Right cardiac atrium (tissue), 5 donors: ENCODE measurements at places on chromosomes 7 and 10.

GRCh38 chr10:130936851-130937250 lies 374.7 kb downstream of the TCERG1L start:
- no peak for DNase-seq

GRCh38 chr7:142001163-142001874 lies 5.6 kb downstream of the MGAM start:
- DNase-seq, result no peak

DNA sequence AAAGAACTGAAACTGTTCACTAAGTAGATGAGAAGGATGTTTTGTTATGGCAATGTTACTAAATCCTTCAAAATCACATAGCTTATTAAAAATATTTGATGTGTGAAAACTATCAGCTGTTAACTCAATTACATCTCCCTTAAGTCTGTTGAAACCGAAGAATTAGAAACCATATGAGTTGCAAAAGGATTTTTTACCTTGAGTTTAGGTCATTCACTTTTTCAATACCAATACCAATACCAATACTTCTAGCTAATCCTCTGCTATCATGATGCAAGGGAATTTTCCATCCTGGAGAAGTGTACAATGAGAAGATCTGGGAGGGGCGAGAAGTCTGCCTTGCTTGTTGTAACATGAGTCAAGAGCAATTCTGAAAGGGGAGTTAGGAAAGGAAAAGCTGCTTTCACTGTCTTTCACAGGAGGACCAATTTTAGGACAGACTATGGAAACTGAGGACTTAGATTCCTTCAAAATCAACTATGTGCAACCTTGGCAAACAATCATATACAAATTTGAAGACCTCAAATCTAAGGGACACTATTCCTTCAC lies 199.7 kb downstream of the IMMP2L start:
- DNase-seq, result no peak

GRCh38 chr7:43163885-43164284 lies 51.4 kb downstream of the HECW1 start:
- DNase-seq, result no peak

GRCh38 chr7:127665922-127666321 lies 13.9 kb downstream of the SND1 start:
- no peak for DNase-seq

- DNase-seq, result no peak
Measured at GRCh38 chr7:25067726-25068501, 57.1 kb downstream of the CYCS start.

GRCh38 chr7:98555403-98555802 lies 61.7 kb upstream of the NPTX2 start:
- DNase-seq, result no peak

- DNase-seq, result no peak
Measured at GRCh38 chr10:127889605-127890195, 3.0 kb downstream of the CLRN3 start.

DNA sequence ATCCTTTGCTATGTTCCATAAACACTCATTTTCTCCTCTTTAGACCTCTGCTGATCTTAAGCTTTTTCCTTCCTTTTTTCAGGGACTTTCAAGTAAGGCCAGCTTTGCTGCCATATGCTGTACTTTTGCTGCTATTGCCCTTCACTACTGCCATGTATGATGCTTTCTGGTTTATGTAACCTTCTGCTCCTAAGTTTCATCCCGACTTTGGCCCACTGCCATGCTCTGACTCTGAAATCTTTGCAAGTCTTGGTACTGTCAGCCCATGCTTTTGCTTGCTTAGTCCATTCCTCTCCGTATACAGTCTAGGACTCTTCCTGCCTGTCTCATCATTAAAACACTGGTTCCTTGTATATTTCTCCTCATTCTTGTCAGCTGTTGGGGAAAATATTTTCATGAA lies 152.4 kb downstream of the RNF133 start:
- DNase-seq, result no peak

DNA sequence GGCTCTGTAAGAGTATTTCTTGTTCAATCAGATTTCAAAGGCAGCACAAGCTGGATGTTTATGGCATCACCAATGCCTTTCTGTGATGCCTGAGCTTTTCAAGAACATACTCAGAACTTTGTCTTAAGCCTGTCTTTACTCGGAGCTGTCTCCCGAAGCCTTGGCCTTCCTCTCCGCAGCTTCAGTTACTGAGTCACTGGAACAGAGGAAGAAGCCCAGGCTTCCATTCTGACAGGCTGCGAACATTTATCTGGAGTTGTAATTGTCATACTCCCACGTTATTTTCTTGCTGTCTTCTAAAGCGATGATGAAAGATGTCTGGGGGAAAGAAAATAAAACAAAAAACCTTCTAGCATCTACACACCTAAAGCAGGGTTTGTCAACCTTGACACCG lies 43.9 kb downstream of the GRK5 start:
- DNase-seq, result no peak

GRCh38 chr7:99997545-99998137 lies 17.8 kb upstream of the ZKSCAN1 start:
- peak; percentile 84 for DNase-seq

- DNase-seq, result no peak
Measured at GRCh38 chr7:12957487-12957886, 270.1 kb downstream of the ARL4A start.

DNA sequence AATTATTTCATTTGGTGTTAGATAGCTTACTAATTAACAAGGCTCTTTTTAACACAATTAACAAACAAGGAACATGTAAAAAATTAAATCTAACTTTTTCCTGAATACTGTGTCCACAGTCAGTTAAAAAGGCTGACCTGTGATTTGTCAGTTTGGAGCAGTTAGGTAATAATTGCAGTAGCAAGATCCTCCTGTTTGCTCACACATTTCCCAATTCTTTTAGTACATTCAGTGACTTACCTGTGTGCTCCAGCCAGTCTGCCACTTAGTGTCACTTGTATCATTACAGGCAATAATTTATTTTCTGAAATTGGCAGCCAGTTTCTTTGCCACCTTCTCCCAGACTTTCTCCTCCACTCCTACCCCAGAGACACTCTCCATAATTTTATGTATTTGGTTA lies 66.8 kb downstream of the LHFPL3 start:
- no peak for DNase-seq

DNA sequence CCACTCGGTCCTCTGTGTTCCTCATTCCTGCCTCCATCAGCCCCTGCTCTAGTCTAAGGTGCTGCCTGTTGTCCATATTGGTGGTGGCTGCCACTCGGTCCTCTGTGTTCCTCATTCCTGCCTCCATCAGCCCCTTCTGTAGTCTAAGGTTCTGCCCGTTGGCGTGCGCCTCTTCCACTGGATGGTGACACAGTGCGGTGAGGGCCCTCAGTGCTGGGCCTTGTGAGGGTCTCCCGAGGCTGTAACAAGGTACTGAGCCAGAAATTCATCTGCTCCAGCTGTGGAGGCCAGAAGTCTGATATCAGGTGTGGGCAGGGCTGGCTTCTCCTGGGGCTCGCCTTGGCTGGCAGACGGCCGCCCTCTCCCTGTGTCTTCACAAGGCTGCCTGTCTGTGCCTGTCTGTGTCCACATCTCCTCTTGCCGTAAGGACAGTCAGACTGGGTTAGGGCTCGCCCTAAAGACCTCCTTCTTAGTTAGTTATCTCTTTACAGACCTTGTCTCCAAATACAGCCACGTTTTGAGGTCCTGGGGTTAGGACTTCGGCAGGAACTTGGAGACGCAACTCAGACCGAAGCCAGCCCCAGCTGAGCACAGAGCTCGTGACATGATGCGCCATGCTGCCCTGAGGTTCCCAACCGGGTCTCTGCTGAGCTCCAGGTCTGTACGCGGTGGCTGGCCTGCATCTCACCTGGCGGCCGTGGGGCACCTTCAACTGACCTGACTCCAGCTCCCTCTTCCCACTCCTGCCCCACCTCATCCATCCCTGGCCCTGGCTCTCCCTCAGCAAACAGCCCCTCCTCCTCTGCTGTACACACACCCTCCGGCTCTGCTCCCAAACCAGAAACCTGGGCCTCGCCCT lies 181.4 kb upstream of the SHH start:
- DNase-seq, result no peak

GRCh38 chr7:95397381-95397780 lies 1.2 kb upstream of the PON3 start:
- DNase-seq, result no peak

DNA sequence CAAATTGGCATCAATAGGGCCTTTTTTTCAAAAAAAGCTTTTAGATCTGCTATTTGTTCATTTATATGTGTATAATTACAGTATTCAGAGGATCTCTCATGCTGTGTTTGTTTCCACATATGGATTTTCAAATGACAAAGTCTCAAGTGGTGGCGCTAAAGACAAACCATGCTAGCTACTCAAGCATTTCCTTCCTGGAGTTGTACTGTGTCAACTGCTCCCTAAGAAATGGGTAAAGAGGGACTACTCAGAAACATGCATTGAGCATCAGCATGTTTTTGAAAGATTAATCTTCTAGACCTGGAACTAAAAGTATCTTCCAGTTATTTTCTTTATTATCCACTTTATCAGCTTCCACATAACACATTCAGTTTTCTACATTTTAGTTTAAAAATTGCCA lies 12.7 kb downstream of the CNTNAP2 start:
- no peak for DNase-seq

GRCh38 chr10:110074758-110075671 lies 67.2 kb downstream of the ADD3 start:
- no peak for DNase-seq

- no peak for DNase-seq
Measured at GRCh38 chr10:60916025-60916424, 28.0 kb downstream of the RHOBTB1 start.

- DNase-seq, result no peak
Measured at GRCh38 chr7:31290601-31291000, 49.9 kb downstream of the NEUROD6 start.

DNA sequence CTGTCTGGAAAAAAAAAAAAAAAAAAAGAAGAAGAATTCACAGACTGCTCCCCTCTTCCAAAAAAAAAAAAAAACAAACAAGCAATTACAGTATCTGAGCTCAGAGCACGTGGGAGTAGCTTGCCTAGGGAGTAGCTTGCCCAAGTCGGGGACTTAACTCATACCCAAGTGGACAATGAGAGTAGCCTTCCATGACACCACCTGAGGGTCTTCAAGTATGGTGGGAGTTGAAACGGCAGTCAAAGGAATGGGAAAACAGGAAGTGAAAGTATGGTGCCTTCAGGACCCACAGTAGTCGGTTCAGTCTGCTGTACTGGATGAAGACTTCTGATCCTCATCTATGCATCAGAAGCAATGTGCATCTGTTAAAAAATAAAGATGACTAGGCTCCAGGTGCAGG lies 10.6 kb downstream of the VOPP1 start:
- no peak for DNase-seq

DNA sequence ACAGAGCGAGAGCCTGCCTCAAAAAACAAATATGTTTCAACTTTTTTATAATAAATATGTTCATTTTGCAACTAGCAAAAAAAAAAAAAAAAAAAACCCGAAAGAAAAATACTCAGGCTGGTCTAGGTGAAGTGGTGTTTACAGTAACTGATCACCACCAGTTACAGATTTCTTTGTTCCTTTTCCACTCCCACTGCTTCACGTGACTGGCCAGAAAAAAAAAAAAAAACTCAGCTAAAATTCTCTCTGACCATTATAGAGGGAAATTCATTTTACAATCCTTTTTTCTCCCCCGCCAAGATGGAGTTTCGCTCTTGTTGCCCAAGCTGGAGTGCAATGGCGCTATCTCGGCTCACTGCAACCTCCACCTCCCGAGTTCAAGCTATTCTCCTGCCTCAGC lies 4.6 kb upstream of the ASCC1 start:
- no peak for DNase-seq
